T-helper 1 cell (primary cell): ENCODE measurements at places on chromosomes 13 and 19.

DNA sequence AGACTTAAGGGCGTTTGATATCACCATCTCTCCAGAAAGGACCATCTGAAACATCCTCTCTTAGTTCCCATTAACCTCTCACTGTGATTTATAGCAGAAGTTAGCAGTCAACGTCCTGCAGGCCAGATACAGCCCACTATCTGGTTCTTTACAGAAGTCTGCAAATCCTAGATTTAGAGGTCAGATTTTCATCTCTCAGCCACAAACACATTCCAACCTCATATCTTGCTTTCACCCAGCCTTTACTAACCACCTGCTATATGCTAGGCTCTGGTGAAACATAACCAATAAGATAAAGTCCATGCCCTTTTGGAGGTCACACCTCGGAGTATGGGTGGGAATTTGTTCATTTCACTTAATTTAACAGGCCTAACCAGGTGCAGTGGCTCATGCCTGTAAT, 76.8 kb upstream of the CACNA1A start:
- no peak for DNase-seq

DNA sequence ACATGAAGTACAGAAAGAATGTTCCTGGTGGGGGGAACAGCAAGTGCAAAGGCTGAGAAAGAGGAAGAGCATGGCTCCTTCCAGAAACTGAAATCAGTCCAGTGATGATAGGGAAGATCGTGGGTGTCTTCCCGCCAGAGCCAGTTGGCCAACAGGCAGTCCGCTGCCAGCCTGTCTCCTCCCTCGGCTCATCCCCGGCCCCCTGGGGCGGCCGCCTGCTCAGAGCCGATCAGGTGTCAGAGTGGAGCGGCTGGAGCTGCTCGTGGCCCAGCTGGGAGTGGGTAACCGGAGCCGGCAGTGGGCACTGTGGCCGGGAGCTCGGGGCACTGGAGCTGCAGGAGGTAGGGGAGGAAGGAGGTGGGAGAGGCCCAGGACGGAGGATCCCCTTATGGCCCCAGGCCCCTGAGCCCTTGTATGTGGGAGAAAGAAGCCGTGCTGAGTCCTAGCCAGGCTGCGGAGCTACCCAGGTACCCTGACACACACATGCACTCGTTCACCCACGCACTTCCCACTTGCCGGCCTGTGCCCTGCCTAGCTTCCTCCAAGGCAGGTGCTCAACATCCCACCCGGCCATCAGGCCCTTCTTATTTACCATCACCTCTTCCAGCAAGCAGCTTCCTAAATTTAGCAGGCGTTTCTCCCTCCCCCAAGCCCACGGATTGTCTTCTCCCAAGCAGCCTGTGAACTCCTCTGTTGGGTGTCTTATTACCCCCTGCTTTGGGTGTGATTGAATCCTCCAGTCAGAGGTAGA, 1.7 kb downstream of the ANKRD24 start:
- DNase-seq, result no peak

GRCh38 chr13:31887286-31887685, 144.3 kb upstream of the FRY start:
- no peak for DNase-seq

DNA sequence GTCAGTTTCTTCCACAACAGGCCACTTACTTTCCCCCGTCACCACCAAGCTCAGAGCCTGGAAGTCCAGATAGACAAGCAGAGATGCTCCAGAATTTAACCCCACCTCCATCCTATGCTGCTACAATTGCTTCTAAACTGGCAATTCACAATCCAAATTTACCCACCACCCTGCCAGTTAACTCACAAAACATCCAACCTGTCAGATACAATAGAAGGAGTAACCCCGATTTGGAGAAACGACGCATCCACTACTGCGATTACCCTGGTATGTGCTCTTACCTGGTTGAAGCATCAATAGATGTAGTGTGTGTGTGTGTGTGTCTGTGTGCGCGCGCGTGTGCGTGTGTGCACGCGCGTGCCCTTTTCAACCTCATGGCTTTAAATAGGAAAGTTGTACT, 3.7 kb downstream of the KLF5 start:
- no peak for DNase-seq

DNA sequence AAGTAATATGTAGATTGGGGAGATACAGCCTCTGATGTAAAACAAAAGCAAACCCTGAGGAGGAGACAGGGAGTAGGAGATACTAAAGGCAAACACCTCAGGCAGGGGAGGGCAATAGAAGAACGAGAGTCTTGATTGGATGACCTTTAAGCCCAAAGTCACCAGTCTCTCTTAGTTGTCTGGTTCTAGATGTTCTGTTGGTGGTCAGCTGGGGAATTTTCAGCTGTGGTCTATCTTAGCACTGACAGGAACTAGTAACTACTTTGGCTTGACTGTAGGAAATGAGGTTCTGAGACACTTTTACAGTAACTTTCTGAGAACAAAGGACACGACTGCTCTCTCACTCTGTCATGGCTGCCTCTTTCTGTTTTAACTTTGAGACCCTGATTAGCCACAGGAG, 290.7 kb upstream of the MIR17HG start:
- DNase-seq, result no peak

DNA sequence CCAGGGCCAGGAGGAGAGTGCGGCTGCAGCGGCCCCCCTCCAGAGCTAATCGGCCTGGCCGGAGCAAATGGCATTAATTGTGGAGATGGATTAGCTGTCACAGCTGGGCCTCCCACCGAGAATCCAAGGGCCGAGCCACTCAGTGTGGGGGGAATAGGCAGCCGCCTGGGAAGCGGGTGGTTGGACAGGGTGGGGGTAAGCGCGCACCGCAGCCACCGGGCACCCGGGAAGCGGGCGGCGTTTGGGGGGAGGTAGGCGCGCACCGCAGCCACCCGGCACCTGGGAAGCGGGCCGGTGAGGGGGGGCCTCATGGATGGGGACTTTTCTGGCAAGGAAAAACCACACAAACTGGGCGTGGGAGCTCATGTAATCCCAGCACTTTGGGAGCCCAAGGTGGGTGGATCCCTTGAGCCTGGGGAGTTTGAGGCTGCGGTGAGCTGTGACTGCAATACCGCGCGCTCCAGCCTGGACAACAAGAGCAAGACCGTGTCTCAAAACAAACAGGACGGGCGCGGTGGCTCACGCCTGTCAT, 9.7 kb downstream of the R3HDM4 start:
- no peak for DNase-seq

DNA sequence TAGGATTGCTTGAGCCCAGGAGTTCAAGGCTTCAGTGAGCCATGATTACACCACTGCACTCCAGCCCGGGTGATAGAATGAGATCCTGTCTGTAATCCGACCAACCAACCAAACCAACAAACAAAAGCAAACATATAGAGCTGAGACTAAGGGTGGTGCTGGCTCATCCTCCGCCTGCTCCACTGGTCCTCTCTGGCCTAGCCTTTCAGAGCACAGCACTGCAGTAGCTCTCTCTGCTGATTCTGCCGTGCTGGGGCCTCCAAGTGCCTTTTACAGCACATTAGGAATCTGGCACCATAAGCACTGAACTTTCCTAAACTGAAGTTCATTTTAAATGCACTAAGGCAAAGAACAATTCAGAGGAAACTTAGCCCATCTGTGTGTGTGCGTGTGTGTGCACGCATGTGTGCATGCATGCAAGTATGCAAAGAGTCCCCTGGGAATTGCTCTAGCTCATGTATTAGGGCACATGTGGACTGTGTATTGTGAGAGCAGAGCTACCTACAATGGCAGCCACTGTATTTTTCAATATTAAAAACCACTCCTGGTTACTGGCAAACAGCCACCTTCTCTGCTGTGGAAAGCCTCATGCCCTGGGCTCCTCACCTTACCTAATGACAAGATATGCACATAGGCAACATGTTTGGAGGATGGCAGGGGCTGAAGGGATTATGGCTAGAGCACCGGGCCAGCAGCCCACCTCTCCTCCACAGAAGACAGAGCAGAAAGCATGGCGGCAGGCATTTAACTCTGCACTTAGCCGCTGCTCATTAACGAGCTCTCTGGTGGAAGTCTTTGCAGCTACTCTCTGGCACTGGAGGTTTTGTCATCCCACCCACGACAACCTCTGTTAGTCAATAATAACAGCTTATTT, 223.1 kb upstream of the TSHZ3 start:
- DNase-seq, result no peak

DNA sequence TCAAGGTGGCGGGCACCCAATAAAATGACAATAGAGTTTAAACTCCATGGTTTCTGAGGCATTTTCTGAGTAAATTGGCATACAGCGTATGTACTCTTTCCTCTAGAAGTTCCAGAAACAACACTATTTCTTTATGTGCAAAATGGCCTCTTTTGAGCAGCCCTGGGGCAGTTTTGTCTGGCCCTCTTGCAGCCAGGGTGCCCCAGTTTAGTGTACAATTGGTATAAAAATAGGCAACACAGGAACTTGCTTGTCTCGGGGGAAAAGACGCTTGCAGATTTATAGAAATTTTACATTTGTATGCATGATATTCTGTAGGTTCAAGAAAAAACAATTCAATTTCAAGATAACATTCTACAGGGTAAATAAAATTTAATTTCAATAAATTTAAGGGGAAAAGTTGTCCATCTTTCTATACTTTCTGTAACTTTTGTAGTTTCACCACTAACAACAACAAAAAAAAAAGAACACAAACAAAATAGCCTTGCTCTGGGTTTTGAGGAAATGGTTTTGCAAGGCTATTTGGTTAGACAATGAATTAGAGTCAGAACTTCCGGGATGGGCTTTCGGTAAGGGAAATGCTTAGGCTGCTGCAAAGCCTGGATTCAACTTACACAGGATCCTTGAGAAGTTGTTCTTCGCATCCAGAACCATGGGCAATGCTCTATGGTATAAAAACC, 45.3 kb downstream of the LRCH1 start:
- DNase-seq, result peak; percentile 38

GRCh38 chr19:17303167-17303939, at the start of gene ABHD8:
Gene ABHD8 (minus strand): TSS chr19:17303425. CDS start chr19:17301616, 1,809 bp downstream.
- DNase-seq, result peak; percentile 87

GRCh38 chr13:109667807-109668291, 118.5 kb downstream of the IRS2 start:
- no peak for DNase-seq

DNA sequence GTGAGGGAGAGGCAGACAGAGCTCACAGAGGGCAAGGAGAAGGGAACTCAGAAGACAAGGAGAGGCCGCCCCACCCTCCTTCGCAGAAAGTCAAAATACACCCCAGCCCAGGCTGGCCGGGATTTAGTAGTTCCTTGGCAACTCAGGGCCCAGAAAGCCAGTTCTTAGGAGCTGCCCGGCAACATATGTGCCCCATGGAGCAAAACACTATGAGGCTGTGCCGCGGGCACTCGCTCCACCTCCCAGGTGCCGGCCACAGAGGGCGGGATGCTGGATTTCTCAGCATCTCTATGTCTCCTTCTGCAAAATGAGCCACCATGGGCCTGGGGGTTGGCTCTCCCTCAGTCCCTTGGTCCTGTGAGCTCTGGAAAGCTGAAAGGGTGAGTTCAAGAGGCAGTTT, 93.8 kb upstream of the CACNA1A start:
- no peak for DNase-seq

DNA sequence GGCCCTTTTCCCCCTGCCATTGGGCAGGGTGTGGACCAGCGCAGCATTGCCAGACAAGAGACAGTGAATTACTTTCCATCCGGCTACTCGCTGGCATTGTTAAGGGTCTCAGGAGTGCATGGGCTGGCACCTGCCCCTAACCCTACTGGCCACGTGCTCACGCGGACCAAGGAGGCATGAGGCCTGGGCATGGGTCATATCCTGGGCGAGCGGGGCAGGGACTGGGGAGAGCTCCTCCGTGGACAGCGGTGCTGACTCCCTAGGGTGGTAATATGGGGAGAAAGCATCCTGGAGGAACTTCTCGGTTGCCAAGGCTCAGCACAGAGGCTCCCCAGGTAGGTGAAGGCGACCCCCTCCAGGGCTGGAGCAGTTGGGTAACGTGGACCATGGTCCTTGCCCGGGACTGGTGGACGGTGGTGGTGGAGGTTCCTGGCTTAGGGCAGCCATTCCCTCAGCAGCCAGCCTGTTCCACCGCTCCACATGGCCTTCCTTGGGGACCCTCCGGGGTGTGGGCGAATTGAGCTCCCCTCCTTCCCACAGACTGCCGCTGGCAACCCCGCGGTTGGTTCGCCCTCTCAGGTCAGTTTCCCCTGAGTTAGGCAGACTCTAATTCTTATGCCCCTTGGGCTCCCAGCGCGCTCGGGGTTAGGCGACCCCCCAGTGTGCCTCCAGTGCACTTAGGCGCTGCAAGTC, 465.1 kb downstream of the SLITRK5 start:
- no peak for DNase-seq

DNA sequence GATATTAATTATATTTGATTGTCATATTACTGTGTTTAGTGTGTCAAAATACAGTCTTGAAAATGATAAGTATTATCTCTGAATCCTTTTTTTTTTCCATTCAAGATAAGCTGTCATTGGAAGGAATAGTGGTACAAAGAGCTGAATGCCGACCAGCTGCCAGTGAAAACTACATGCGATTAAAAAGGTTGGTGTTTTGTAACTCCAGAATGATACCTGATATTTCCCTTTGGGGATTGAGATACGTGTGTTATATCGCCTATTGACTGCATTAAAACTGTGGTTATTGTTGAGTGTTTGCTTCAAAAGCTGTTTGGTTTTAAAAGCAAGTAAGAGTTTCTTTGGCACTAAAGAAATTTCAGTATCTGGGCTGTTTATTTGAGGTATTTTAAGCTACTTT, 6.5 kb upstream of the KCTD4 start:
- DNase-seq, result no peak

DNA sequence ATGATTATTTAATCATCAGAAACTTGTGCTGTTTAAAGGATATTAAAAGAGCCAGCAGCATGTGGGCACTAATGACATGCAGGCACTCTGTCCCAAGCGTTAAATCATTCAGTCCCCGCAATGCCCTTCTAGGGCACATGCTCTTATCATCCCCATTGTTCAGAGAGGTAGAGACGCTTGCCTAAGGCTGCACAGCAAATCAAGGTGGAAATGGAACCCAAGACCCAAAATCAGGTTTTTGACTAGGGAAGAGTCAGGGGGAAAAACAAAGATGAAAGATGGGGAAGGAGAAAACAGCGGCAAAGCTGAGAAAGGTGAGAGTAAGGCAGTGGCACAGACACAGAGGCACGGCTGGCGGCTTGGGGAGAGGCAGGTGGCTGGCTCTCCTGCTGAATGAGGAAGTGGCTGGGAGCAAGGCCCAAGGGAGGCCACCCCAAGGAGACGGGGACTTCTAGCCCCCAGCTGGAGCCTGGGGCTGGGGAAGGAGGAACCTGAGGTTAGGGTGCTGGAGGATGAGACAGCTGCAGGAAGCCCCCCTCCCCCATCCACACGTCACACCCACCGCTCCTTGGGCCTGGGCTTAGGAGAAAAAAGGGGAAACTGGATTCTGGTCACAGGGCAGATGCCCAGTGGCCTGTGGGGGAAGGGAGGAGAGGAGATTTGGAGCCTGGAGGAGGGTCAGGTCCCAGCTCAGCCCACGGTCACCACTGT, 1.0 kb upstream of the TYROBP start:
- no peak for DNase-seq
